ENCODE measurements at places on chromosomes 16 and 17.
A peak's percentile ranks its signal among the peaks of the same experiment; 100 is the strongest.

- no peak for DNase-seq
Measured at GRCh38 chr17:77151186-77151585, 10.4 kb downstream of the SEC14L1 start.

- DNase-seq = no peak
Measured at GRCh38 chr17:57948555-57949420, 6.4 kb downstream of the CUEDC1 start.

DNA sequence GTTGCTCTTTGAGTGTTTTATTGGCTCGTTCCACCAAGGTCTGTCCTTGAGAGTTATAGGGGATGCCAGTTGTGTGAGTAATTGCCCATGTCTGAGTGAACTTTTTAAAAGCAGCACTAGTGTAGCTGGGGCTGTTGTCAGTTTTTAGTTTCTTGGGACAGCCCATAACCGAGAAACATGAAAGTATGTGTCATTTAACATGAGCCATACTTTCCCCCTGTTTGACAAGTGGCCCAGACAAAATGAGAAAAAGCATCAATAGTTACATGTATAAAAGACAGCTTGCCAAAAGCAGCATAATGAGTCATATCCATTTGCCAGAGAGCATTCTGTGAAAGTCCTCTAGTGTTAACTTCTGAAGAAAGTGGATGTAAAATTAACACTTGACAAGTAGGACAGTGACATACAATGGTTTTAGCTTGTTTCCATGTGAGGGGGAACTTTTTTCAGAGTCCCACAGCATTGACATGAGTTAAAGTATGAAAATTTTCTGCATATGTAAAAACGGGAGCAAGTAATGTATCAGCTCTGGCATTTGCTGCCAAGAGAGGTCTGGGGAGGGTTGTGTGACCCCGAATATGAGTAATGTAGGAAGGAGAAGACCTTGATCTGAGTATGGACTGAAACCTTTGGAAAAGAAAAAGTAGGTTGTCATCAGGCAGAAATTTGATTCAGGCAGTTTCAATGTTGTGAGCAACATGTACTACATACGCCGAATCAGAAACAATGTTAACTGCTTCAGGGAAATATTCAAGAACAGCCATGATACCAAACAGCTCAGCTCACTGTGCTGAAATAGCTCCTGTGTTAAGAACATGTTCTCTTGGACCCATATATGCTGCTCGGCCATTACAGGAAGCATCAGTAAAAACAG lies 56.8 kb upstream of the ARL4D start:
- DNase-seq = no peak

GRCh38 chr17:69949496-69949895 lies 125.5 kb upstream of the KCNJ16 start:
- no peak for DNase-seq

- DNase-seq = peak; percentile 84
Measured at GRCh38 chr17:82497483-82498405, 21.8 kb upstream of the FOXK2 start.
